Prostate gland (tissue), 2 donors: ENCODE measurements at places on chromosomes 1 and 21. TPM values are rescaled to one million over a fixed set of nuclear protein-coding genes. Genes with fewer than 3 reads are reported as not detected.

Gene OR14K1
- not detected for total RNA-seq

- no peaks in the 10 kb centered on the region for H3K4me1 ChIP-seq
- no peak overlapping the region for H3K4me3 ChIP-seq
- H3K27ac ChIP-seq = no peak overlapping the region
- H3K36me3 ChIP-seq = no peaks in the 10 kb centered on the region
Observed at GRCh38 chr1:154755858-154756730, 114.0 kb downstream of the KCNN3 start.

DNA sequence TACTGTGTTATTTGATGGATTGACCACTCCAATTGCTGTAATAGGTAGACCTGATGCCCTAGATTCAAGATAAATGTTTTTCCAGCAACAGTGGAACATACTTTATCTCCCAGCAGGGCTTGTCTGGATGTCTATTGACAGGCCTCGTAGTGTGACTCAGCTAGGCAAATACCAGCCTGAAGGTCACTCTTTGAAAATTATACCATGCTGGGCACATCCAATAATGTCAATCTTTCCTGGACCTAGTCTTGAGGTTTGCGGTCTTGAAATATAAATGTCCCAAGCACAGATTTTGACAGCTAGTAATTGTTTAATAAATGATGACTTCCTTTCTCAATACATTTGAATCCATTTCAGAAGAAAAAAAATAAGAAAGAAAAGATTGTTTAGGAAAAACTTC is 1138.0 kb upstream of the TMPRSS15 start:
- no peak for DNase-seq
- H3K36me3 ChIP-seq = no peaks in the 10 kb centered on the region
- no peak overlapping the region for H3K4me3 ChIP-seq
- H3K4me1 ChIP-seq = no peaks in the 10 kb centered on the region
- H3K27ac ChIP-seq = no peak overlapping the region

DNA sequence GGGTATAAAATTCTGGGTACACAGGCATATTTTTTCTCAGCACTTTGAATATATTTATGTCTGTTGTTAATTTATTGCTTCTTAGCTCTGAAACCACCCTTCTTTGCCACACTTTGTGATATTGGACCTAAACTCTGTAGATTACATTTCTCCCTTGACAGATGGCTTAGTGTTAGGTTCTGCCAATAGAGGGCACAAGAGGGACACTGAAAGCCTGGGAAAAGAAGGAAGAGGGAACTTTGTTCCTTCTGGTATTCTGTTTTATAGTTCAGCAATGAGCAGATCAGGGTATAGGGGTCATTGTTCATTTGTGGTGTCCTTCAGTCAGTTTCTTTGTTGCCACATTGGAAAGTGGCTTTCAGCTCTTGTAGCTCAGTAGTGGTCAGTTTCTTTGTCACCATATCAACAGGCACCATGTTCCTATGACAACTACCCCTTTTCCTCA is 423.5 kb upstream of the PROX1 start:
- H3K4me1 ChIP-seq = no peaks in the 10 kb centered on the region
- no peaks in the 10 kb centered on the region for H3K36me3 ChIP-seq
- no peak overlapping the region for H3K4me3 ChIP-seq
- no peaks in the 10 kb centered on the region for H3K27me3 ChIP-seq
